ENCODE measurements at places on chromosomes 2 and 18.

GRCh38 chr2:231332388-231332787 is 63.1 kb upstream of the B3GNT7 start:
- no peak for DNase-seq

GRCh38 chr18:42564761-42565160 is 550.7 kb downstream of the RIT2 start:
- DNase-seq: peak; percentile 37

DNA sequence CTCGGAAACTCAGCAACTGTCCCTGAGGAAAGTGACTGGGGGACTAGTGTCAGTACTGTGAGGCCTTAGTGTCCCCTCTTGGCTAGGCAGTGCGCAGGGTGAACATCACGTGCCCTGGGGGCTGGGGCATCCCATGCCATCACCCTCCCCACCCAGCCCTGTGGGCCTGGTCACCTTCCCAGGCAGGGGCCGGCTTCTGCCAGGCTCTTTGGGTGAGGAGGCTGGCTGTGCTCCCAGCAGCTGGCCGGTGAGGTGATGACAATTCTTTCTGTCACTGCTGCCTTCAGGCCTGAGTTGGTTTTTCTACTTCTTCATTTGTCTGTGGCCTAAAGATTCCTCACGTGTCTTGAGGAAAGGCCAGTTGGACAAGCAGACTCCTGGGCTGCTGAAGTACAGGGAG is 180.8 kb downstream of the KLHL29 start:
- no peak for DNase-seq

GRCh38 chr2:233973786-233974185 is 56.6 kb downstream of the TRPM8 start:
- no peak for DNase-seq

- DNase-seq: no peak
Observed at GRCh38 chr2:110804915-110805314, 72.5 kb downstream of the ACOXL start.

- peak; percentile 49 for DNase-seq
Observed at GRCh38 chr2:120441744-120442471, 96.0 kb downstream of the INHBB start.

GRCh38 chr2:102229141-102229769 is 42.4 kb downstream of the IL1RL2 start:
- no peak for DNase-seq

DNA sequence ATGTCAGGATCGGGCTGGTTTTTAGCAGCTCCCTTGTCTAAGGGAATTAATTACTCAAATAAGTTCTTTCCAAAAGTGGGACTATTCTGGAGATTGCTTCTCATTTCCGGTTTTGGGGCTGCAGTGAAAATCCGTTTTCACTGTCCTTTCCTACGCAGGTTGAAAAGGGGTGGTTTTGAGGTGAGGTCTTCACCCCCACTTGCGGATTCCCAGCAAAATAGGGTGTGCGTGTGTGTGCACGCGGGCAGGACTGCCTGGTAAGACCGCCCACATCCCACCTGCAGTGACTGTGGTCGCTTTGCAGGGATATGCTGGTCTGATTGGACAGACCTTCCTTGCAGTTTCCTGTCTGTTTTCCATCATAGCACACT is 472 bp upstream of the PLEKHM3 start:
- no peak for DNase-seq

DNA sequence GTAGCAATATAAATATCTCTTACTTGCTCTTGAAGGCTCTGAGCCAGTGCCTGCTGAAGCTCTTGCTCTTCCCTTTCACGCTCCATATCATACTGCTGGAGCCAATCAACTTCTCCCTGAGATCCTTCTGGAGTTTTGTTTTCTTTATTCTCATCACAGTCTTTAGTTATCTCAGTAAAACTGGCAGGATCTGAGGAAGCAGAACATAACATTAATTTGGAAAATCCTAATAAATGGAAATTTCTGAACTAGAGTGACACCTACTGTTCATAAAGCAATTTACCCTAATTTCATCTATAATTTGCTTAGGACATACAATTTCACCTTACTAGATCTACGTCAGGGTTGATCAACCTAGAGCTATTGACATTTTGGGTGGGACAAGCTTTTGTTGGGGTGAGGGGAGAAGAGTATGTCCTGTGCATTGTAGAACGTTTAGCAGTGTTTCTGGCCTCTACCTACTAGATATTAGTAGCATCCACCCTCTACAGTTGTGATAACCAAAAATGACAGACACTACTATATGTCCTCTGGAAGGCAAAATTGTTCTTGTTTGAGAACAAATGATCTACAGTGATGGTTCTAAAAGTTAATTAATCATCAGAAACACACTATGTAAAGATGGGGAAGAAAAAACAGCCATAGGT is 47.2 kb downstream of the VIL1 start:
- no peak for DNase-seq

- DNase-seq: no peak
Observed at GRCh38 chr2:168751104-168751740, 51.2 kb upstream of the NOSTRIN start.

- DNase-seq: no peak
Observed at GRCh38 chr2:149586898-149587219, 716 bp downstream of the MMADHC start.

DNA sequence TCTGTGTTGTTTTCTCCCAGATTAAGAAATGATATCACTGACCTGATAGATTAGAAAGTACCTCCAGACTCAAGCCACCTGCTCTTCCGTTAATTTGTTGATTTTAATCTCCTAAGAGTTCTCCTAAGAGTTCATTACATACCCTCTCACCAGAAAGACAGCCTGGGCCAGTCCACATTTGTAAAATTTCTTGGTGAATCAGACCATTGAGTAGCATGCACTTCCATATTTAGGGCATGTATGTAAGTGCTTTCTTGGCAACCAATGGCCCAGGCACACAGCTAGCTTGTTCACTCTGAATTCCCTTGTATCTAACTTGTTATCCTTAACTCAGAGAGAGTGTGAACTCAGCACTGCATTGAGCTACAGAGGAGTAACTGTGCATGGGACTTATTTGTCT is 158.1 kb upstream of the ACAA2 start:
- no peak for DNase-seq

DNA sequence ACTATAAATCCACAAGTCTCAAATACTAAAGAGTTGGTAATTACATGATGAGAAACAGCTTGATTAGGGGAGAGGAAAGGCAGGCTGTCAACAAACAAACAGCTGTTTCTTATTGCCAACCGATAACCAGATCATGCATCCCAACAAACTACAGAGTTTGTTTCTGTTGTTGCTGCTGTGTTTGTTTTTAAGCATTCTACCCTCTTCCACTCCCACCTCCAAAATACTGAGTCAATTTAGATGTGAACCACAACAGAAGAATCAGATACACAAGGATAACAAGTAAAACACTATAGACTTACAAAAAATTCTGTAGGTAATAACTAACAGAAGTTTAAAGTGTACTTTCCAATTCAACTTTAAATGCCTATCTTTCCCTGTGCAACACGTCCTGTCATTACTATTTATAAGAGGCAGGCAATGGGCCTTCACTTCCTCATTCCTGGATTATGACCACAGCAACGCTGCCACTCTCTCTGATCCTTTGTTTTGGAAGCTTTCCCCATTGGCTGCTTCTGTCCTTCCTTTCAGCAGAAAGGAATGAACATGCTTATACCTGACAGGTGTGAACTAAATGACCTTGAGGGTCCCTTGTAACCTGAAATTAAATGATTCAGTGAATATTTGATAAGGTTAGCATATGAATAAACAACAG is 152.0 kb downstream of the SRBD1 start:
- DNase-seq: no peak

DNA sequence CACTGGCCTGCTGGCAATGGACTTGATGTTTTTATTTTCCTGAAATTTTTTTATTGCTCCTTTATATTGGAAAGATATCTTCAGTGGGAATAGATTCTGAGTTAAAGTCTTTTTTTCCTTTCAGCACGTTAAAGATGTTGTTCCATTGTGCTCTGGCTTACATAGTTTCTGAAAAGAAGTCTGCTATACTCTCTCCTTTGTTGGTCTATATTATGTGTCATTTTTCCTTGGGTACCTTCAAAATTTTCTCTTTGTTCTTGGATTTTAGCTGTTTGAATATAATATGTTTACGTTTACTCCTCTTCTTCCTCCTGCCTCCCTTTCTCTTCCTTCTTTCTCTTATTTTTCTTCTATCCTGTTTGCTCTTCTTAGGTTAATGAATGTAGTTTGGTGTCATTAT is 105.5 kb downstream of the CAPN13 start:
- DNase-seq: no peak

GRCh38 chr2:20281876-20282275 is 56.9 kb upstream of the SDC1 start:
- no peak for DNase-seq

- DNase-seq: peak; percentile 9
Observed at GRCh38 chr18:59029663-59030429, 109.8 kb upstream of the SEC11C start.

GRCh38 chr2:181836583-181836982 is 54.9 kb upstream of the ITPRID2 start:
- DNase-seq: no peak

- no peak for DNase-seq
Observed at GRCh38 chr2:217706095-217706494, 296.7 kb downstream of the TNS1 start.

GRCh38 chr18:58781627-58782194 is 83.0 kb upstream of the ZNF532 start:
- peak; percentile 73 for DNase-seq

DNA sequence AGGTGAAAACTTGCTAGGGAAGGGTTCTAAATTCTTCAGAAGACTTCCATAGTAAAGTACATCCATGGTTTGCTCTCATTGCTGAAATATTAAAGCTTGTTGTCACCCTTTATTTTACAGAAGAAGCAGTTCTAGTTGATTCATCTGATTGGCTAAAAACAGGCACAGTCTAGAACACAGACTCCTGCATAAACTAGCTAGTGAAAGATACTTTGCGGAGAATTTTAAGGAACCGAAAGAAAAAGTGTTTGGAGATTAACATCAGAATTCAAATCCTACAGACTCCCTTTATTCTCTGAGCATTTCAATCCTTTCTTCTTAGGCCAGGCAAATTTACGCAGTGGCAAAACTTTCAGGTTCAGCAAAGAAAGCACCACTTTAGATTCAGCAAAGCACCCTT is 1076.5 kb upstream of the ZEB2 start:
- no peak for DNase-seq

DNA sequence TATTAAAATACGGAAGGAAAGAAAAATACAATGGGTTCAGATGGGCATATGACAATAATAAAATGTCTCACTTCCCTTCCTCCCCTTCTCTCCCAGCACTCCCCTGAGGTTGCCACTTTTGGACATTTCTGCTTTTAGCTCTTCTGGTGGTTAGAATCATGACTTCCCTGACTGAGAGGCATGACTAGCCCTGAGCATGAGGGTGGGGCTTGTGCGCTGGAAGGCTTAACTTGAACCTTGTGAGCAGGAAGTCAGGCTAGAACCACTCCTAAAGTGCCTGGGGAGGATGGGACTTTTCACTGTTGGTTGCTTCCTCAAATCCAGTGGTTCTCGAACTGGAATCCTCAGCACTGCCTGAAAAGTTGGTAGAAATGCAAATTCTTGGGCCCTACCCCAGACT is 19.7 kb upstream of the ARHGAP25 start:
- no peak for DNase-seq

DNA sequence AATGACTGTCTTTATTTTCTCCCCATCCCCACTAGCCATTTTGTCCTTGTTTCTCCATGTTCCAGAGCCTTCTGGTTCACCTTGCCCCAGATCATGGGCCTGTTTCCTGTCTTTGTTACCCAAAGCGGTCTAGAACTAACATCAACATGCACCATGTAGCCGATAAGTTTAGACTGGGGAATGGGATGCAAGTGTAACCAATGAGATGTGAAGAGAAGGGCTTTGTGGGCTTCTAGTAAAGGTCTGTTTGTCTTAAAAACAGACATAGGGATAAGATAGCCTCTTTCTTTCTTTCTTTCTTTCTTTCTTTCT is 25.7 kb downstream of the INPP5D start:
- DNase-seq: no peak

- DNase-seq: no peak
Observed at GRCh38 chr2:2570871-2571270, 239.8 kb upstream of the MYT1L start.

GRCh38 chr2:98072442-98072841 is 14.5 kb upstream of the VWA3B start:
- DNase-seq: no peak

- DNase-seq: no peak
Observed at GRCh38 chr2:237754182-237754581, 44.4 kb upstream of the RBM44 start.

- no peak for DNase-seq
Observed at GRCh38 chr2:86372641-86373502, 35.4 kb upstream of the REEP1 start.

GRCh38 chr2:62178741-62179271 is 17.1 kb upstream of the B3GNT2 start:
- DNase-seq: no peak

GRCh38 chr18:75205514-75206132 is 3.3 kb downstream of the PTGR3 start:
- DNase-seq: no peak

GRCh38 chr2:127906206-127906926 is 20.6 kb upstream of the AMMECR1L start:
- no peak for DNase-seq
